ENCODE measurements at places on chromosomes 13 and 19.
A peak's percentile ranks its signal among the peaks of the same experiment; 100 is the strongest.

DNA sequence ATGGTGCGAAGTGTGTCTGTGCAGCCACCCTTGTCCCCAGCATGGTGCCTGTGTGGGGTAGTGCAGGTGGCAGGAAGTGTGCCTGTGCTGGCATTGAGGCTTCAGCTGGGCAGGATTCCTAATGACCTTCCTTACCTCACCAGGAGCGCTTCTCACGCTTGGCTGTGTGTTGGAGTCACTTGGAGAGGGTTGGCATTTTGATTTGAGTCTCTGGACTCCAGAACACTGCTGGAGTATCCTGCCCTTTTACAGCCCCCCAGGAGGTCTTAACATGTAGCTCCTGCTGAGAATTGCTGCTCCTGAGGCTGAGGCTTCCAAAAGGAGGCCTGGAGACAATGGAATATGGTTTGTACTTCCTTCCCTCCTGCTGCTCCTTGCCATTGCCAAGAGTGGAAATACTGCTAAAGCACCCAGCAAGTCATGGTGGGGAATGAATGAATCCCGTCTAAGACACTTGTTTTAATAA is 87.1 kb downstream of the ARHGEF7 start:
- DNase-seq: no peak

DNA sequence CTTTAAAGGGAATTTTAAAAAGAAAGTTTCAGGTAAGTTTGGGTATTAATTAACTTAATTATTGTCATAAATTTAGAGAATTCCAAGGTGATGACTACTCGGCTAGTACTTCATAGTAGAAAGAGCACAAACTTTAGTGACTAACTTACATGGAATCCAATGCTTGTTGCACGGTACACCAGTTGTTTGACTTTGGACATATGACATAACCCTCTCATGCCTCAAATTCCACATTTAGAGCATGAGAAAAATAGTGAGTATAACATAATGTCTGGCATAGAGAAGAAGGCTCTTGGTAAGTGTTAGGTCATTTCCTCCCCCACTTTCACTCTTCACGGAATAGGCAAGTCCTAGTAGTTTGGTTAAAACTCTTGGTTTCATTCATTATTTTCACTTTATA is 1249.4 kb upstream of the SLC10A2 start:
- no peak for DNase-seq

GRCh38 chr13:39414339-39414738 is 188.7 kb downstream of the LHFPL6 start:
- no peak for DNase-seq

GRCh38 chr19:5774921-5775320 is 9.6 kb downstream of the PRR22 start:
- no peak for DNase-seq

DNA sequence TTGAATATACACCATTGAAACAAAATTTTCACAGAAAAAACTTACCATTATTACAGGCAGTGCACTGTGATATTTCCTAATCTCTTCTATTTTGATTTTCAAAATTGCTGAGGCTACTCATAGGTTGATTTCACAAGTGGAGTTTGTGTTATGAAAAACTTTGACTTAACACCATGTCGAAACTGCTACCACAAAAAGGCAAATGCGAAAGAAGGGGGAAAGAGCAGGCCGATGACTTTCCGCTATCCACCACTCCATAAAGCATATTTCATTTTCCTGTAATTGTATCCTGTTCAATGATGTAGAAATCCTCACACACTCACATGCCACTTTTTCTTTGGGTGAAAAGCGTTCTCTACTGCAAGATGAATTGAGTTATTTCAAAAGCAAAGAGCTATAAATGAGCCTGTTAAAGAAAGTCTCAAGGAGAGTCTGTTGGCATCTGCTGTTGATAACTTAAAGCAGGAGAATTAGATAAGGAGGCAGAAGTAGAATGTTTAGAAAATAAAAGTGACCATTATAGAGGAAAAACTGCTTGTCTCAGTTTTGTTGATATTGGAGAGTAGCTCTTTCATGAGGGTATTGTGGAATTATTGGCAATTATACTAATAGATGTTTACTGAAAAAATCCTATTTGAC is 18.8 kb downstream of the KL start:
- DNase-seq: no peak

- DNase-seq: no peak
Measured at GRCh38 chr19:12611361-12611699, 610 bp downstream of the ZNF791 start.

GRCh38 chr13:95948656-95949055 is 104.5 kb downstream of the UGGT2 start:
- DNase-seq: no peak

- DNase-seq: no peak
Measured at GRCh38 chr19:33032218-33032781, 32.4 kb downstream of the RHPN2 start.

GRCh38 chr13:99363949-99364348 is 56.8 kb upstream of the GPR183 start:
- DNase-seq: no peak

- DNase-seq: no peak
Measured at GRCh38 chr13:44241638-44242037, 132.0 kb upstream of the SERP2 start.

DNA sequence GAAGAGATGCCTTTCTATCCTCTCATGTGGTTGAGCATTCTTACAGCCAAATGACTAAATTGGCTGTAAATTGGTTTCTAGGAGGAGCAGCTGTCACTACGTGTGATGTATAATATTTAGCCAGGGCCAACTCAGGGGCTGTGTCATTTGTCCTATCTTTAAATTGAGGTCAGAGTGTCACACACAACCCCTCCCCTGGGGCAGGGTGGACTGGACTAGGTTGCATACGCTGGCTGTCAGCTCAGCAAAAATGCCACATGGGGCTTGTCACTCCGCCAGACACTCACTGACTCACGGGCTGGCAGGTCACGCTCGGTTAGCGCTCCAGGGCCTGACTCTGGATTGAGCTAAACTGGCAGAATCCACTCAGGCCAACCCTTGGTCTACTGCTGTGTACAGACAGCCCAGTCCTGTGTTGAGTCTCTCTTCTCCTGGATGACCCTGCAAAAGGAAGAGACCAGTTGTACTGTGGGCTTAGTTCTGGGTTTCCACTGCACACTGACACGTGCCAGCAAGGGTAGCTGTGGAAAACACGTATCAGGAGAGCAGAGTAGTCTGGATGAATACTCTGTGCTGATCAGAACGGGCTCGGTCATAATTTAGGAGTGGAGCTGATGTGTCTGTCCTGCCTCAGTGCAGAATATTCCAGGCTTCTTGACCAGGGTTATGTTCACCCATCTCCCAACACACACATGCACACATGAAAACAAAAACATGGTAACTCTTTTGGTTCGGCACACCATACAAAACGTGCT is 29.1 kb downstream of the SHISA2 start:
- DNase-seq: no peak

GRCh38 chr19:13155472-13156359 is 5.5 kb downstream of the IER2 start:
- DNase-seq: peak; percentile 56

All from stimulated activated CD4-positive, alpha-beta T cell treated with anti-CD3 and anti-CD28 coated beads, Interleukin-1b, Interleukin-23, amount 100 ng/mL, for 48 hours (primary cell).